ENCODE measurements at places on chromosomes 6 and 20.

- no peak for DNase-seq
Observed at GRCh38 chr20:41265938-41266337, 51.6 kb downstream of the ZHX3 start.

DNA sequence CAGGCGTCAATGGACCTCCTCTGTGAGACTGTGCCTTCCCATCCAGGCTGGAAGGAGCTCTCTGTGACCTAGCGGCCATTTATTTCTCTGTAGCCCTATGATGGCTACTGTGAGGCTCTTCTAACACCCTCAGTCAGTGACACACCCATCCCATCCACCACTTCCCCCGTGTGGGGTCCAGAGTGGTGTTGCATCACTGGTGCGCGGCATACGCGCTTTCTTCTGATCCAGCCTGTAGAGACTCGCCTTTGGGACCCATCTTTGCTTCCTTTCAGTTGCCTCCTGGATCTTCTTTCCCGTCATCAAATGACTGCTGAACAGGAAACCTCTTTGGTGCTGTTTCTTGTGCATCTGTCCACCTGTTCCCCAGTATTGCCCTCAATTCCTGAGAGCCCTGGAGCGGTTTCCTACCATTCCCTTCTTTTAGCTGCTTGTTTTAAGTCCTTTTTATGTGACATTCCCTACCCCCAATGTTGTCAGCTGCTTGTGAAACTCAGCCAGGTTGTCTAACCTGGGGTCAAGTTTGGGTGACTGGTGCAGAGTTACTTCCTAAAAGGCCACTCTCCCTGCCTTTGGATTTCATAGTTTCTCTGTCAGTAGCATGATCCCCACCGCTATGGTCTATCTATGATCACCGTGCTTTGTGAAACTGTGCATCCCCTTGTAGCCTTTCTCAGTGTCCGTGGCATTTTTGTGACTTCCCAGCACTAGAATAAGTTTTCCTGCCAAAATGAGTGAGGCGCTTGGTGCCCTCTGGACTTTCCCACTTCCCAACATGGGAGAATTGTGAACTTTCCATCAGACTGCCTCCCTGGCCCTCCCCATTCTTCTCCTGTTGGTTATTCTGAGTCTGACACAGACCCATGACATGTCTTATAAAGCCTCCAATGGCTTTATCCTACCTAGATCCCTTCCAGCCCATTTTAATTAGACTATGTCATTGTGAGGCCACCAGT, 5.7 kb downstream of the PRR3 start:
- no peak for DNase-seq

- no peak for DNase-seq
Observed at GRCh38 chr6:45690846-45691245, 313.1 kb upstream of the SUPT3H start.

- no peak for DNase-seq
Observed at GRCh38 chr6:30748851-30749540, 4.6 kb upstream of the IER3 start.

GRCh38 chr6:498795-499231, 107.3 kb downstream of the IRF4 start:
- no peak for DNase-seq

DNA sequence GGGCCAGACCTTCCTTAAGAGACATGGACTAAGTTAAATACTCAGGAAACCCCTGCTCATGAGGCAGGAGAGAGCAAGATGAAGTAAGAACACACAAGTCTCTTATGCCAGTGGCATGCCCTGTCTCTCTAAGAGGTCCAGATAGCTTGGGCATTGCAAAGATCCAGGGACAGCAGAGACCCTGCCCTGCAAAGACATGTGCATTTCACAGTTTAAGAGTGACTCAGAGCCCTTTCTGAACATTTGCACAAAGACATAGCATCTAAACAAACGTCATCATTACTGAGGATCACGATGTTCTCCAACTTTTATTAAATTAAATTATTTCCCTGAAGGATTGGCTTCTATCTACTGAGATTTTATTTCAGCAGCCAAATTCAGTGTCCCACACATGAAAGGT, 230.5 kb upstream of the RIN2 start:
- DNase-seq, result no peak

DNA sequence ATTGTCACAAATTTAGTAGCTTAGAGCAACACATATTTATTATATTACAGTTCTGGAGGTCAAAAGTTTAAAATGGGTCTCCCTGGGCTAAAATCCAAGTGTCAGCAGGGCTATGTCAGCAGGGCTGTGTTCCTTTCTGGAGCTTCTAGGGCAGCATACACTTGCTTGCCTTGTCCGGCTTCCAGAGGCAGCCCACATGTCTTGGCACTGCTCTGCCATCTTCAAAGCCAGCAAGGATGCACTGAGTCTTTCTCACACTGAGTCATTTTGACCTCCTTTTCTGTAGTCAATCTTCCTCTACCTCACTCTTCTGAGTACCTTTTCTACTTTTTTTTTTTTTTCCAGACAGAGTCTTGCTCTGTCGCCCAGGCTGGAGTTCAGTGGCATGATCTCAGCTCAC, 39.0 kb downstream of the ADGRF4 start:
- DNase-seq, result no peak

DNA sequence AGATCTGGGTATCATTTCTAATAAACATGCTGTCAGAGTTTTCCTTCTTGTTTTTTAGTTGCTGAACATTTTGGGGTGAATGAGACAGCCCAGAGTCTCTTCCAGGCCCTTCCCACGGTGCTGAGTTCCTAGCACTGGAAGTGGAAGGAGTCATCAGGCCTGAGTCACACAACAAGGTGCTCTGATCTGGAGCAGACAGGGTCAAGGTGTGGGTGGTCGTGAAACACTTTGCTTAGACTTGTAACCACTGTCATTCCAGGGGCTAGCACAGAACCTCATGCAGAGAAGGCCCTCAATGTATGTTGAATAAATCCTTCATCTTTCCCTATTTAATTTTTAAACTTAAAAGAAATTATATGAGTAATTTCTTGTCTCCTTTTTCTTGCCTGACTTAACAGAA, 60.6 kb downstream of the TXLNB start:
- DNase-seq, result no peak

- DNase-seq, result peak; percentile 16
Observed at GRCh38 chr6:158086504-158087223, 81.4 kb downstream of the SERAC1 start.

DNA sequence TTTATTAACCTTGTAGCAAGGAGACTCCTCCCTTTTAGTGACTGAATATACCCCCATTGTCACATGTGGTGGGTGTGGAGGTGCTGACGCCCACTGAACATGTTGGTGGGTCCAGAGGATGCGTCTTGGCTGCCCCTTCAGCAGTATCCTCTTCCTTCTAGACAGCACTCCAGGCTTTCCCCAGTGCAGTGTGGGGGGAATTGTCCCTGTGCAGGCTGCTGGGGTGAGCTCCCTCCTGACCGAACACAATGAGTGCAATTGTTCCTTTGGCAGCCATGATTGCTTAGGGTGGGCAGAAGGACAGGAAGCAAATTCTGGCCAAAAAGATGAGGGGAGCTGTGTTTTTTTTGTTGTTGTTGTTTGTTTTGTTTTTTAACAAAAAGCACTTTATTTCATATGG, 209.3 kb upstream of the PDE10A start:
- DNase-seq, result no peak

DNA sequence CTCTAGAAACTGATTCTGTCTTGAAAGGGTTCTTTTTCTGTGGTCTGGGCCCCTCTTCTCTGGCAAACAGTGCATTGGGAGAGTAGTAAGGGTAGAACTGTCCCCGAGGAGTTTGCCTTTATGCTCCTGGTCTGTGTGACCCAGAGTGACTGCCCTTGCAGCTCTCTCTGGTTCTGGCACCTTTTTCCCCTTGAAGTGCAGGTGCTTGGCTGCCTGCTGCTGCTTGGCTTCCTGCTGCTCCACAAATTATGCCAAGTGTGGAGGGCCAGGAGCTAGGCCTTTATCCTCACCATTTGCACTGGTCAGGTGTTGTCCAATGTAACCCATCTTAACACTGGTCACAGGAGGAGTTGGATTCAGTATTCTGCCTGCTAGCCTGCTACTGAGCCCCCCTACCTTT, 11.2 kb downstream of the KIZ start:
- DNase-seq, result no peak

DNA sequence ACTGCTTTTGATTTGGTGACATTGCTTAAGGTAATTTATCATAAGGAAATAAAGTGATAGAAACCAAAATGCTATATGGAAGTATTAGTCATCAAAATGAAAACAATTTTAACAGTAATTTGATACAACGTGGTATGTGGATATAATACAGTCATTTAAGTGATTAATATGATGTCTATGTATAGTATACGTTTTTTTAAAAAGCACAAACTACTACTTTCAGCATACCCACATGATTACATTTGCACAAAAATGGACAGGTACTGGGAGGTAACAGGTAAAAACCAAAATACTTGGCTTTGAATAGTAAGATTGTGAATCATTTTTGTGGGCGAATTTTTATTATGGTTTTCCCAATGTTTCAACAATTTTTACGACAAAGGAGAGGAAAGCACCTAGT, 97.6 kb downstream of the OGFRL1 start:
- DNase-seq, result no peak

Data from hypothalamus (tissue), 51 donors.